ENCODE measurements at places on chromosomes 12 and 14.

- no peak for DNase-seq
Measured at GRCh38 chr12:8590842-8591545, 21.7 kb downstream of the AICDA start.

GRCh38 chr12:108598553-108599250, 818 bp upstream of the TMEM119 start:
- DNase-seq, result no peak

- DNase-seq, result no peak
Measured at GRCh38 chr14:24426912-24427536, 2.4 kb downstream of the CBLN3 start.

GRCh38 chr12:95390192-95390591, 83.8 kb upstream of the METAP2 start:
- no peak for DNase-seq

DNA sequence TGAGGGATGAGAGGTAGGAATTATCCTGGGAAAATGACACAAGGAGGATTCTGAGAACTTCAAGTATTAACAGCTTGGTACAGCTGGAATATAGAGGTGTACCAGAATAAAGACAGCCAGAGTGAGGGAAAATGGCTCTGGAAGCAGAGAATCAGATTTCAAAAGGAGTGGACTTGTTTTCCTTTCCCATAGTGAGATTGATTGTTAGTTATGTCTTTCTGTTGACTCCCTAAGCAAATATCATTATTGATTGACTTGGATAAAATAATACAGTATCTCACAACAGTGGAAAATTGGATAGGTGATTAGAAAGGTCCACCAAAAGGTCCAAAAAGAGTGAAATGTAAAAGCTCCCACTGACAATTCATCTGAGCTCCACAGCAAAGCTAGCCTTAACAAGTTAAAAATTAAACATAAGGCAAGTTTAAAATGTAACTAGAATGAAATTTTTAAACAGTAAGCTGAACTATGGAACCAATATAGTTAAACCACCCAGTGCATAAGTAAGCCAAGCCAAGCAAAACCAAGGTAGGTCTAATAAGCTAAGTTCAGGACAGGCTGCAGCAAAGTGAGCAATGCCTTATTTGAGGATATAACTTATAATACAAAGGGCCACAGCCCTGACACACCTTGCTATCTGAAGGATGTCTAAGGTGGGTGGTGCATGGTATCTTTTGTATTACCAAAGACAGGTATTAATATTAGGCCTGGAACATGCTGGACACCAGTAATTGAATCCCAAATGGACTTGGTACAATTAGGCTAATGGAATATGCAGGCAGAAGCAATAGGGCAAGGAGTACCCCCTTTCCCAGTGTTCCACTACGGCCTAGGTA, 21.8 kb downstream of the ENTPD5 start:
- DNase-seq, result no peak

DNA sequence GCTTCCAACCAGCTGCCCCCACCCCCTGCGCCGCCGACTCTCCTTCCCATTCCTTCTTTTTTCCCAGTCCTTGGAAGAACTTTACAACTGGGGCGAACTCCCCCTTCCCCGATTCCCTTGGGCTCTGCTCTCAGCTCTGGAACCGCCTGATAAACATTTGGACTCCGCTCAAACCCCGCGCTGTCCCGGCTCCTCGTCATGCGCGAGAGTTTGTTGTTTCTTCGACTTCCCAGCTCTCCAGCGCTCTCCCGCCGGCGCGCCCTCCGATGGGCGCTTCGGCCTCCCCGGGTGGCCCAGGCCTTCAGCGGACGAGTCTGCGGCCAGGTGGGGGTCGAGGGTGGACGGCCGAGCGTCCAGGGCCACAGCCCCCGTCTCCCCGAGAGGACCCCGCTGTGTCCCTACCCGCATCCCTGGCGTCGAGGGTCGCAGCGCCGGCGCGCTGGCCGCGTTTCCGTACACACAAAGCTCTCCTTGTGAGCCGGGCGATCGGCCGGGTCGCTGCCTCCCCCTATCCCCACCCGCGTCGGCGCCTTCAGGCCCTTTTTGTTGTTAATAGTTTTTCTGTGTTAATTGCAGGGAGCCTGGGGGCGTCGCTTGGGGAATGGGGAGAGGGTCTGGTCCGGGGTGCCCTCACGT, 847 bp downstream of the MMP14 start:
- peak; percentile 63 for DNase-seq

- no peak for DNase-seq
Measured at GRCh38 chr12:71591601-71592000, 72.0 kb downstream of the ZFC3H1 start.

DNA sequence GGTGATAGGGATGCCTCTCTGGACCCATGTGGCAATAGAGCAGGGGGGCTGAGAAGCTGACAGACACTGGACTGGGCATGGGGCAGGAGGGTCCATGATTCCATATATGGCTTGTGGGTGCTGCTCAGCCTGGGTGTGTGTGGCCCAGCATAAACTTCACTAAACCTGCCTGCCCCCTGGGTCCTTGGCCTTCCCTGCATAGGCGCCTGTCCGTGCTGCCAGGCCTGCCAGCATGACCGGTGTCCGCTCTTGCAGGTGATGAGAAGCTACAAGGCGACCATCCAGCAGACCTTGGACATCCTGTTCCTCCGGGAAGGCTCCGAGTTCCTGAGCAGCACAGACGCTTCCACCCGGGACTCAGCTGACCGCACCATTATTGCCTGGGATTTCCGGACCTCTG, 61.6 kb downstream of the BEGAIN start:
- no peak for DNase-seq

- no peak for DNase-seq
Measured at GRCh38 chr12:118238888-118239287, 103.0 kb downstream of the PEBP1 start.

GRCh38 chr12:46390881-46391280, 18.3 kb upstream of the SLC38A2 start:
- DNase-seq, result no peak

GRCh38 chr14:73796893-73797542, 54.6 kb upstream of the PTGR2 start:
- DNase-seq, result peak; percentile 37

DNA sequence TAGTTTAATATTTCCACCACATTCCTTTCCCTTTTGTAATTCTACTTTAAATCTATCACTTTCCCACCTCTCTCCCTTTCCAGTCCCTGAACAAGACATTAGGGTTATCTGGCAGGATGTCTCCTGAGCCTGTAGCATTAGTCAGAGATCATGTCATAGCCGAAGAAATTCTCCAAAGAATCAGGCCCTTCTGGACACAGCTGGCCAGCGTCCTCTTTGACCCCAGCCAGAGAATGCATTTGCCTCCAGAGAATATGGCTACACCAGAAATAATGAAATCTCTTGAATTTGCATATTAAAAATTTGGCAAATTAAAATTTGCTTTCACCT, 56.7 kb downstream of the NTF3 start:
- peak; percentile 89 for DNase-seq

- peak; percentile 48 for DNase-seq
Measured at GRCh38 chr12:6821591-6822425, at the start of gene GPR162. TSS of gene GPR162 (plus strand) at chr12:6821821. CDS start at chr12:6823899, 2,078 bp downstream.

Measured in IMR-90 (cell line).